ENCODE measurements at places on chromosomes 2 and 18.

DNA sequence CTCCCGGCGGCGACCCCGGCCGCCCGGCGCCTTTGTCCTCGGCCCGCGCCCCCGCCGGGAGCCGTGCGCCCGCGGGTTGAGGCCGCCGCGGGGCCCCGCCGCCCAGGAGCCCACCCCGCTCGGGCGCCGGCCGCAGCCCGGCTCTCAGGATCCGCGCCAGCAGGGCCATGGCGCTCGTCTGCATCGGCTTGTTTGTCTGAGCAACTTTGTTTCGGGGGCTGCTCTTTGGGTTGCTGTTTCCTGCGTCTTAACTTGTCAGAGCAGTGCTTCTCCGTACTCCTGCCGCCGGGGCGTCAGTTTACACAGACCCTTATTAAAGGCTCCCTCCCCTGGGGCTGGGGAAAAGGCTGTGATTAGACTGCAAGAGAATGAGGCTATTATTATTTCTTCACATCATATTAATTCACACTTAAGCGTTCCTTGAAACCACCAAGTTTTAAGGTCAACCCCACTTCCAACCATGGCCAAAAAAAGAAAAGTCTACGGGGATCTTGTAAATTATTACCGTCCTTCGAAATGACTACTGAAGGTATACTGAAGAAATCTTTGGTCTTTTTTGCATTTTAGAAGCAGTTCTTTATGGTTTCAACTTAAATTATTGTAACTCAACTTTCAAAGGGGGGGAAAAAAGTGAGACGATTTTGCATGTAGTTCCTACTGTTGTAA lies at the start of gene CYP27C1:
TSS of gene CYP27C1 (minus strand) at position 198 of the 666 bp plus-strand sequence. CDS start at position 169, 29 bp downstream.
- peak; percentile 81 for DNase-seq

DNA sequence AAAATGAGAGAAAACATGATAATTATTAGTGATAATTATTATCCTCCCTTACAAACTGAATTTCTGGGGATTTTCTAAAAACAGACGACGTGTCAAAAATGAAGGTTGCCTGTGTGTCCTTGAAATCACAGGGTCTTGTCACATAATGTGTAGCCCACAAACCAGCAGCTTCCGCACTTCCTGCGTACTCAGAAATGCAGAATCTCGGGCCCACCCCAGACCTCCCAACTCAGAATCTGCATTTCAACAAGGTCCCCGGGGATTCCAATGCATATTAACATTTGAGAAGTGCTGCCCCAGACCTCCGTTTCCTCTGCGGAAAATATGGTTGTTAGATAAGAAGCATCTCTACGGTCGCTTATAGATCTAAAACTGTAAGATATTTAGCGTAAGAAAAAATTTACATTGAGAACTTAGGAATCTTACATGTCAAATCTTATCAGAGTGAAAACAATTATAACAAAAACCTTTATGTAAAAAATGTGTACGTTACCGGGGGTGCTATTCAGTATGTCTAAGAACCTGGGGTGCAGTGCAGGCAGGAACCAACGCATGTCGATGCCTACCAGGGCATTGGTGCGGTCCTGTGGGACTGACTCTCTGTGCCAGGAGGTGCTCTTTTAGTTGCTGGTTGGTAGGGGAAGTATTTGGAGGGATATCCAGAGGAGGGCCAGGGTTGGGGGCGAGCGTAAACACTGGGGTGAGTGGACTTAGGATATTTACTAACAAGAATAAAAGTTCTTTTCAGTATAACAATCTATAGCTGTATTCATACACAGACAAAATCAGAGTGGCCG lies 15.2 kb downstream of the CDKL4 start:
- no peak for DNase-seq

DNA sequence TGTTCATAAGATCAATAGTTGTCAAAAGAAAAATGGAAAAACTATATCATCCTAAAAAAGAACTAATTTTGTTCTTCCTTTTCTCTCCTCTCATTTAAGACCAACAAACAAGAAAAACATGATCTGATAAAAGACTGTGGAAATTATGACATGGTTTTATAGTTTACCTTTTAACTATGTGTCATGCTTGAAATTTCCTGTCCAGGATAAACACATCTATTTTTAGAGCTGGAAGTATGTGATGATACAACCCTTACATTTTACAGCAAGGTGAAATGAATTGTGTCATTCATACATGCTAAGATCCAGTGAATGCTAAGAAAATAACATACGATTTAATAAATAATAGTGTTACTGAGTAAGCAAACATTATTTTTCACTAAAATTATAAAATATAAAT lies 89.9 kb downstream of the GULP1 start:
- DNase-seq = no peak

- no peak for DNase-seq
Measured at GRCh38 chr18:49638891-49639557, 77.2 kb downstream of the LIPG start.

GRCh38 chr2:171166328-171166983 lies 5.8 kb upstream of the TLK1 start:
- no peak for DNase-seq

- peak; percentile 97 for DNase-seq
Measured at GRCh38 chr2:61694312-61695274, 156.4 kb upstream of the XPO1 start.

- no peak for DNase-seq
Measured at GRCh38 chr2:52445686-52446085, 1321.9 kb upstream of the CHAC2 start.

DNA sequence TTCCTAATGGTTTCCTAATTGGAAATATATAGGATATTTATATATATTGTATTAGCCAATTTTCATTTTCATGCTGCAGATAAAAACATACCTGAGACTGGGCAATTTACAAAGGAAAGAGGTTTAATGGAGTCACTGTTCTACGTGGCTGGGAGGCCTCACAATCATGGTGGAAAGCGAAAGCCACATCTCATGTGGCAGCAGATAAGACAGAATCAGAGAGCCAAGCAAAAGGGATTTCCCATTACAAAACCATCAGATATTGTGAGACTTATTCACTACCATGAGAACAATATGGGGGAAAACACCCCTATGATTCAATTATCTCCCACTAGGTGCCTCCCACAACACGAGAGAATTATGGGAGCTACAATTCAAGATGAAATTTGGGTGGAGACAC lies 242.5 kb upstream of the NETO1 start:
- no peak for DNase-seq

DNA sequence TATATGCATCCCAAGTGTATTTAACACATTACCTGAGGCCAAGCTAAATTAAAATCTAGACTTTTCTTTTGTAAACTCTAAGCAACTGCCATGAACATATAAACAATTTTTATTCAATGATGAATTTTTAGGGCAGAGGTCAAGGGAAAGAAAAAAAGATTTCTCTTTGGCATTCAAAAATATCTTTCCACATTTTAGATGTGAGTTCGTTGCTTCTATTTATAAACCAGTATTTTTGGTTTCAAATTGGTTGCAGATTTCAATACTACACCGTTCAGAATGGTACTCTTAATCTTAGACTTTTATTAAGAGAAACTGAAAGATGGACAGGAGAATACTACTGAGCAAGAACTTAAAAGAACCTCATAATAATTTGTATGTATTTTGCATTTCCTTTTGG lies 293.6 kb upstream of the CCDC68 start:
- no peak for DNase-seq

GRCh38 chr2:221571025-221571550 lies 1.0 kb downstream of the EPHA4 start:
- DNase-seq = peak; percentile 16

GRCh38 chr2:62576276-62576939 lies 70.4 kb upstream of the TMEM17 start:
- no peak for DNase-seq

- DNase-seq = peak; percentile 81
Measured at GRCh38 chr18:74278058-74278457, 13.7 kb downstream of the CYB5A start.

DNA sequence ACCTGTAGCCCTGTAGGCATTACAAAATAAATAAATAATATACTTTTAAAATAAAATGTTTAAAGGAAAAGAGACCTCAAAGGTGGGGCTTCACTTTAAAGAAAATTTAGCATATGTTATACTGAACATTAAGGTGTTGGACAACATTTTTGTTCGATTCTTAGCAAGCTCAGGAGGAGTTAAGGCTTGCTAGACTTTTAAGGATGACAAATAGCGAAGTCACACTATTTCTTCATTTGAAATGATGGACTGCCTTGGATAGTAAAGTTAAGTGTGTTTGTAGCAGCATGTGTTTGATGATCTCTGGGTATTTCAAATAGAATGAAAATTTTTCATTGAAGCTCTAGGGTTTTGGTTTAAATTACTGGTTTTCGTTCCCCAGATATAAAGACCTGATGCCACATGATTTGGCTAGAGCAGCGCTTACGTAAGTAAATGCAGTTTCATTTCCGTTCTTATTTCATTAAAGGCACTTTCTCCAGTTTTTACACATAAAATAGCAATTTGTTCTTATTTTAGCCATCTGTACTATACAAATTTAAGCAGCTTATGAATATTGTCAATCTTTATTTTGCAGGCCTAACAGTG lies 24.9 kb downstream of the HADHB start:
- no peak for DNase-seq

- no peak for DNase-seq
Measured at GRCh38 chr2:144432921-144433320, 87.0 kb downstream of the ZEB2 start.

DNA sequence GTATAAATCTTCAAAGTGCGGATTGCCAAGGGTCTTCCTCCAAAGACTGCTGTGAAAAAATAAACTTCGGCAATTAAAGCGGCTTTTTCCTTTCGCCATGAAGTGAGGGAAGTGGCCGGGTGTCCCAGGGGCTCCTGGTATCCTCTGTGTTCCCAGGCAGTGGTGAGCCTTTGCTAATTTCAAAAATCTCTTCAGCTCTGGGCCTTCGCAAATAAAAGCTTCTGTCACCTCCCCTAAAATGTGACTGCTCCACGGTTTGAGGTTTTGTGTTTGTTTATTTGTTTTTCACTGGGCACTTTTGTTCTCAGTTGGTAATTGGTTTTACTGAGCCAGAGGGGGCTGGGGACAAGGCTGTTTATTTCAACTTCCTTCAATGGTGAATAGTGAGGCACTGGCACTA lies 270.1 kb upstream of the POU3F3 start:
- no peak for DNase-seq

DNA sequence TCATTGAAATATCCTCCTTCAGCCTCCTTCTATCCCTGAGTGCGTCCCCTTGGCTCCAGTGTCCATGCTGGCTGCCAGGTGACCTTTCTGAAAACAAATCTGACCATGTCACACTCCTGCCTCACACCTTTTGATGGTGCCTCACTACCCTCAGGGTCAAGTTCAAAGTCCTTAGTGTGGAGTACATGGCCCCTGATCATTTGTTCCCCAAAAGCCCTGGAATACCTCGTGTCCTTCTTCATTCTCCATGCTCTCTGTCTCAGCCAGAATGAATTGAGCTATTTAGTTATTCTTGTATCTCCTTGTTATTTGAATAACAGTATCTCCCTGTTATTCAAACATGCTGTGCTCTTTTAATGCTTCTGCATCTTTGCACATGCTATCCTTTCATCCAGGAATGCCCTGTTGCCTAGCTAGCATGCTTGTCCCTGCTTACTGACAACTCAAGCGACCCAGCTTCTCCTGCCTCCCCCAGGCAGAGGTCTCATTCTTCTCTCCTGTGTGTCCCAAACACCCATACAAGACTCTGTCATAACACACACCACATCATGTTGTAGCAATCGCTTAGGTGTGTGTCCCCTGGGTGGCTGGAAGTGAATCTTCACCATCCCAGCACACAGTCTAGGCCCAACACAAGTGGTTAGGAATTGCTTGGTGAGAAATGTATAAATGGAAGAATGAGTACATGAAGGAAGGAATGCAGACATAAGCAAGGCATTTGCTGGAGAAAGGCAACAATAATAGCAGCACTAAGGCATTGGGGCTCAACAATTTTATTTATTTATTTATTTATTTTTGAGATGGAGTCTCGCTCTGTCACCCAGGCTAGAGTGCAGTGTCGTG lies 144.0 kb downstream of the DDX1 start:
- DNase-seq = no peak

DNA sequence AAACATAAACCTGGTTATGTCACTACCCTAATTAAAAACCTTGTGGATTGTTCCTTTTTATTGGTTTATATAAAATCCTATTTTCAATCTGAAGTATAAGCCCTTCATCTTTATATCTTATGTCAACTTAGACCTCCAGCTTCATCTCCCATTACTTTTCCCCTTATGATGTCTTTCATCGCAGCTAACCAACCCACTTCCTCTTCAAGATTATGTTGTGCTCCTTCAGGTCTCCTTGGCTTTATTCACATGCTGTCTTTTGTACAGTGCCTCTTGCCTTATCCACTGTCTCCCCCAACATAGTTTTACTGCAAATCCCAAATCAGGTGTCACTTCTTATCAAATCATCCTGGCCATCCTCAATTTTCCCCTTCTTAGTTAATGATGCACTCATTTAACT lies 25.9 kb downstream of the MBD5 start:
- no peak for DNase-seq

DNA sequence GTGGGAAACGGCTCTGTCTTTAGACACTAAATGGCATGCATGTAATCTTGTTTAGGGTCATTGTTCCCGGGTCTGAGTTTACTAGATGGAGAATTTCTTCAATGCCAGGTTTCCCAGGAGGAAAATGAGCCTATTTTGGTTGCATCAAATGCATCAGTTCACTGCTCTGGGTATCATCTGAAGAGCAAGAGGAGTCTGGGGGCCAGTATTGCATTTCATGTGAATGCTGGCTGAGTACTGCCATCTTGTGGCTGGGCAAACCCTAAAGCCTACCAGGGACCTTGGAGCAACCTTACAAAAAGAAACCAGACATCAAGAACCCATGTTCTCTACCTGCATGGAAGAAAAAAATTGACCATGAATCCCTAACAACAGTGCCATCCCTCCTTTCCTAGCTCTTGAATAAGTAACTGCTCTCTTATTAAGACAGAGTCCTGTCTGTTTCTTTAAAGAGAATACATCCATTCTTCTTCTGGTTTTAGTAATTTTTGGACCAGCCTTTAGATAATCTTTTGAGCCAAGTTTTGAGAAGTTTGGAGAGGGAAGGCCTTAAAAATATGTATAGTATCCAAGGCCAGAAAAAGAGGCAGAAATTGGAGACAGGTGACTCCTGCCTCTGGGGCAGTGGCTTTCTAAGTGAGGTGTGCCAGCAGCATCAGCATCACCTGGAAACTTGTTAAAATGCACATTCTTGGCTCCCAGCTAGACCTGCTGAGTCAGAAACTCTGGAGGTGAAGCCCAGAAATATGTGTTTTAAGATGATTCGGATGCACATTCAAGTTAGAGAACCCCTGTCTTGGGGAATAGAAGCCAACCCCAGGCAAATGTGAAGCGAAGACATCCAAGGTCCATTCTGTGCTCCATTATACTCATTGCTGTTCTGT lies 261.0 kb upstream of the CXCR4 start:
- DNase-seq = peak; percentile 61

GRCh38 chr2:79788952-79789651 lies 276.3 kb downstream of the CTNNA2 start:
- peak; percentile 15 for DNase-seq

GRCh38 chr2:177711483-177712265 lies 319.1 kb downstream of the AGPS start:
- DNase-seq = no peak

DNA sequence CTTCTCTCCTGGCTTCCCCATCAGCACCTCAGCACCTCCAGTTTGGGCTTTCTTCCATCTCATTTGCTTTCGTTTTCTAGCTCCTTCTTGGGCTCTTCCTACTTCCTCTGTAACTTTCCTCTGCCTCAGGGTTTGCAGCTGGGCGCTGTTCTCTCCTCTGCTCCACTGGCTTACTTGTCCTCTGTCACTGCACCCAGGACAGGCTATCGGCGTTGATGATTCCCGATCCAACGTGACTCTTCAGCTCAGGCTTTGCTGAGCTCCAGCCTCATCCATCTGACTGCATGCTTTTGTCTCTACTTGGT lies 362.4 kb downstream of the CYRIA start:
- DNase-seq = no peak

GRCh38 chr2:119232666-119232993 lies 9.0 kb downstream of the STEAP3 start:
- DNase-seq = no peak

- no peak for DNase-seq
Measured at GRCh38 chr18:48595703-48596218, 56.9 kb downstream of the CTIF start.
